ENCODE measurements at places on chromosomes 3 and 15. TPM values are rescaled to one million over a fixed set of nuclear protein-coding genes. Genes with fewer than 3 reads are reported as not detected.

DNA sequence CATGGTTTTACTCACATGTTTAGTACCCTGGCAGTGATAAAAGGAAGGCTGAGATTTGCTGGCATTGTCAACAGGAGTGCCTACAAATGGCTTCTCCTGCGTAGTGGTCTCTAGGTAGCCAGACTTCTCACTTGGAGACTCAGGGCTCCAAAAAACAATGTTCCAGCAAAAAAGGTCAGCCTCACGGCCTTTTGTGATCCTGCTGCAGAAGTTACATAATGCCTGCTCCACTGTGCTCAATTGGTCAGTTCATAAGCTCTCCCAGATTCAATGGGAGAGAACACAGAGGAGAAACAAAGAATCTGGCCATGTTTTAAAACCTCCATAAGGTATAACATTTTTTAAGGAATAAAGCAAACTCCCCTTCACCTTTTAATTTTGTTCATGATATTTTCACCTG is 76.1 kb upstream of the CMSS1 start:
- DNase-seq, result no peak

- no peak for DNase-seq
Observed at GRCh38 chr15:67880651-67881182, 40.9 kb upstream of the RNU6-1 start.

Gene HTR3C
- total RNA-seq, result not detected

DNA sequence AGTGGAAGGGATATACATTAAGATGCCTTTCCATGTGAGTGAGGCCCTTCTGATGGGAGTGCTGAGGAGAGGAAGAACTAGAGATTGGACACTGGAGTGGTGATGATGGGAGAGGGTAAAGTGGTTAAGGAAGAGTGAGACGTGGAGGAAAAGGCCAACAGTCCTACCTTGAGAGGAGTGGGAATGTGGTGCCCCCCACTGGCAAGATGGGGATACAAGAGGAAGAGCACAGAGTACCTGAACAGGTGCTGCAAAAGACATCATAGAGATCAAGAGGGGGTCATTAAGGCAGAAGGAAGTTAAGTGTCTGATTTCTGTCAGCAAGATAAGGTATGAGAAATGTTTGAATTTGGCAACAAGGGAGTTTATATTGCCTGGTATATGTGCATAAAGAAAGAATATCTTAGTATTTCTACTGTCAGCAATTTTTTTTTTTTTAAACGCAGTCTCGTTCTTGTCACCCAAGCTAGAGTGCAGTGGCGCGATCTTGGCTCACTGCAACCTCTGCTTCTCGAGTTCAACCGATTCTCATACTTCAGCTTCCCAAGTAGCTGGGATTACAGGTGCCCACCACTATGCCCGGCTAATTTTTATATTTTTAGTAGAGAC is 34.0 kb downstream of the ARIH2 start:
- DNase-seq, result peak; percentile 75

DNA sequence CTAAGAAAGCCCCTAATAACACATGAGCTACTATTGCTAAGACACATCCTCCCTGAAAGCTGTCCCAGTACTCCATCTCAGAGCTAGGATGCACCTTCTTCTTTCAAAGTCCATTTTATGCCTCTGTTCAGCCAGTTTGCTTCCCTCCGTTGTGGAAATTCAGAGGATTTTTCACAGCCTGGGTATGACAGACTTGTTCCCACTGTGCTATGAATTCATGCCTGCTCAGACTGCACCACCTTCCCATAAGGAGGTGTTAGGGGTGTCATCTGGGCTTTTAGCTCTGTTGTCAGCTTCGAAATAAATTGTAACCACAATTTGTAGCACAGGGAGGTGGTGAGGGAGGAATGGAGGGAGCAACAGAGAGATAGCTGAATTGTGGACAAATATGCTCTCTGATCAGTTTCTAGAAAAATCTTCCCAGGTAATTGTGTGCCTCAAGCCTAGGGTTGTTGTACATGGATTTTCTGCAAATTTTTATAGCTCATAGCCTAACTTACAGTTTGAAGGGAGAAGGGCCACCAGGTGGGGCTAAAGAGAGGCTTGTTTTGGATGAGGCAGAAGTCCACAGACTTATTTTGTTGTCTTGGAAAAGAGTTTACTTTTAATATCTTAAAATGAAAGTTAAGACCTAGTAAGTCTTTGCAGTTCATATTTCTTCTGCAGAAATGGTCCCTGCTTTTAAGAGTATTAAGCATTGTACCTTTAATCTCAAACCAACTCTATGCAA is 462.0 kb downstream of the PDCD6IP start:
- DNase-seq, result no peak

GRCh38 chr15:99343881-99344551 is 92.7 kb downstream of the LRRC28 start:
- DNase-seq, result peak; percentile 58

Gene STRA6
- total RNA-seq, result not detected

Gene FAM3D
- total RNA-seq, result not detected

DNA sequence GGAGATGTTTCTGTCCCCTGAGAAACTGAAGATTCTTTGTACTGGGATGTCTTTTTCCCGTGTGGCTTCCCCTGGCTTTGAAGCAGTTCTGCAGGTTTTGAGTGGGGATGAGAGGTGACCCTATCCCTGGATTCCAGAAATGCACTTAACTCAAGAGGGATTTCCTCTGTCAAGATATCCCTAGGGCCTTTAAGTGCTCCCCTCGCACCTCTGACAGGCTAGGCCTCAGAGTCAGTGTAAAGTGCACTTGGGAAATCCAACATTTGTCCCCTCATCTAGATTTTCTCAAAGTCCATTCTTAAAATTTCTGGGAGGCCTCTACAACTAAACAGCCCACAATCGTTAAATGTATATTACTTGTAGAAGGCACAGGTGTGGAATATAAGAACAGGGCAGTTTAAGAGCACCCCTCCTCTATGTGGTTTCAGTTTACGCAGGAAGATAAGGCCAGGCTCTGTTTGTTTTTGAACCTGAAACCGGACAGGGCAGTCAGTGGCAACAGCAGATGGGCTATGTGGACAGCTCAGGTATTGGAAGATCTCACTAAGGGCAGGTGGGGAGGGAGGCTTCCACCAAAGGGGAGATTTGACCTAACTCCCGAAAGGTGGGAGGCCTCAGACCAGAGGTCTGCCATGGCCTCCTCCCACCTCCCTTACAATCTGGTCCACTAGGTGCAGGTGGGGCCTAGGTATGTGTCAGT is 4.8 kb downstream of the C3orf52 start:
- no peak for DNase-seq

Gene SLC27A2
- 0.39 TPM for total RNA-seq

DNA sequence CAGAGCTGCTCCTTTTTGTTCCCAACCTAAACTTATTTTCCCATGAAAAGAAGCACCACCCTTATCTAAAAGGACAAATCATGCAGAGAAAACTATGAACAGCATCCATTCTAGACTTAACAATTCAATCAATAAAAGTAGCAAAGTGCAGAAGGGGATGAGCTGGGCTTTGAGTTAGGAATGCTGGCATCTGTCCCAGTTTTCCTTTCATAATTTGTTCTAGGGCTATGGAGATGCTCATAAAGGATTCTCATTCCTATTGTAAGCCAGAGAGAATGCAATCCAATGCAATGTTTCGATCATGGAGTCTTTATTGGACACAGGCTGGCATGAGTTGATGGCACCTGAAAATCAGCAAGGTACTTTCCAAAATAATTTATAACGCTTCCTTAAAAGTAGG is 330.6 kb downstream of the VPS13C start:
- DNase-seq, result no peak

Gene ALPK3
- total RNA-seq, result 0.14 TPM

- DNase-seq, result no peak
Observed at GRCh38 chr15:46644501-46645481, 1010.0 kb downstream of the SQOR start.

DNA sequence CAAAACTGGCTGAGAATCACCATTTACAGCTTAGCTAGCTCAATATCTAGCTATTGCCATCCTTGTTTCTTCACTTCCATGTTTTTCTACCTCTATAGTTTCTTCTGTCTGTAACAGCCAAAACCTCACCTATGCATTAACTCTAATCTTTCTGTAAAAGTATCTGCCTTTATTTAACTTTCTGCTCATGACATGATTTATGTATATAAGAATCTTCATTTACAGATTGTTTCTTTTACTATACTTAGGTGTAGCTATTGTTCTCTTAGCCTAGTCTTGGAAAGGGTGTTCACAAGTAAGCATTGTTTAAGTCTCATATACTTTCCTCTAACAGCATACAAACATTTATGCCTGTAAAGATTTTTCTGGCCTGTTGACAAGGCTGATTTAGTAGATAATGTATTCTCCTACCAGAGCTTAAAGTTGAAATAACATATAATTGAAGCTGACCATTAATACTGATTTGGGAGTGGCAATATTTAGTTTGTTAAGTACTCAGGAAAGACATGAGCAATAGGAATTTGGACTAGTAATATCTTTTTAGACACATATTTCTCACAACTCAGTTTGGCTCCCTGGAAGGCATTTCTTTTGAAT is 9.4 kb downstream of the FILIP1L start:
- DNase-seq, result no peak

Gene FSD2
- not detected for total RNA-seq

Gene SMCO1
- not detected for total RNA-seq

DNA sequence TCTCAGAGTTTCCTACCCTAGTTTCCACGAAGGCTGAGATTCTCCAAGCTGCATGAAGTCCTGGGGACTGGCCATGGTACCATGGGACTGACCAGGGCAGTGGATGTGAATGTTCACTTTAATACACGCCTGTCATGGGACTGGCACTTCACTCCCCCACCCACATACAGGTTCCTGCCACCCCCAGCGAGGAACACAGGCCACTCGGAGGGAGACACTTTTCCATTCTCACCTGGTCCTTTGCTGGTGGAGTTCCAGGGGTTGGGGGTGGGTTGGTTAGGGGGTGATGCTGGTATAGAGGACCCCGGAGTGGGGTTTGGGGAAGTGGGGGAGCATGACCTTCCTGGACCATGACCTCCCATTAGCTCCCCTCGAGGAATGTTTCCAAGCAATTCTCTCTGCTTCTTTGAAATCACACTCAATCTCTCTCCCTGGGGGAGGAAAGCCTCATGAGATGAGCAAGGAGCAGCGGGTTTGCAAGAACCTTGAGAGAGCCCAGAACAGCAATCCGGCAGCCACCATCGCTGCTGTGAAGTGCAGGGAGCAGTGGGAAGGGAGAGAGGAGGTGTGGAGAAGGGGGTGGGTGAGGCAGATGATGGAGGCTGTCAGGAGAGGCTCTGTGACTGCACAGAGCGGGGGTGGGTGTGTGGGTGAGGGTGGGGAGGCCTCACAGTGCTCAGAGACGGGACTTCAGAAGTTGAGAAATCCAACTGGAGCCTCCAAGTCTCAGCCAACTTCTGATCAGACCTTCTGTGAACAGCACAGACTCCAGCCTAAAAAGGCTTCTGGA is 69.7 kb downstream of the ADCY5 start:
- no peak for DNase-seq

Gene RPLP1
- 2,824 TPM for total RNA-seq

Gene LSAMP
- not detected for total RNA-seq

- no peak for DNase-seq
Observed at GRCh38 chr15:65409036-65409631, 13.6 kb downstream of the IGDCC4 start.

Gene FETUB
- not detected for total RNA-seq

Gene SLCO2A1
- total RNA-seq, result not detected

Gene CTXN2
- total RNA-seq, result not detected

DNA sequence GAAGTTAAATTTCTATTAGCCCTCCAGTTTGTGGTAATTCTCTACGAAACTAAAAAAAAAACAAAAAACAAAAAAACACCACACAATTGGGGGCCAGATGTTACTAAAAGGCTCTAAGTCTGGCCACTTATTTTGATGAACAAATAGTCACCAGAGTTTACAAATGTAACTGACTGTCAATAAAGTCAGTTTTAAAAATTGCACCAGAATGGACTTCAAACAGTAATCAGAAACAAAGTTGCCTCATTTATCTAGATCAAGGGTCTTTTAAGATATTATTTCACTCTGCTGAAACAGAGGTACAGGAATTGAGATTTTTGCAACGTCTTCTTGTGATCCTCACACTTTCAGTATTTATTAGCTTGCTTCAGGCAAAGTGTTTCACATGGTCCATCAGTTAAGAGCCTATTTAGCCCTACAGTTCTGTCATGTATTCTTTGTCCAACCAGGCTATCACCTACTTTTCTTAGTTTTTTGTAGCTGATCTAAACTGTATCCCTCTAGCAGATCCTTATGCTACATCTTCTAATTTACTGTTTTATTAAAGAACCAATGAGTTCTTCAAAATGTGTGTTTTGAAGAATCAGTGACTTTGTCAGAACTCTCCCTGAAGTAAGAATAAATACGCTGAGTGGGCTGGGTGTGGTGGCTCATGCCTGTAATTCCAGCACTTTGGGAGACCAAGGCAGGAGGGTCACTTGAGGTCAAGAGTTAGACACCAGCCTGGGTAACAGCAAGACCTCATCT is 74.7 kb downstream of the ANKRD28 start:
- no peak for DNase-seq

DNA sequence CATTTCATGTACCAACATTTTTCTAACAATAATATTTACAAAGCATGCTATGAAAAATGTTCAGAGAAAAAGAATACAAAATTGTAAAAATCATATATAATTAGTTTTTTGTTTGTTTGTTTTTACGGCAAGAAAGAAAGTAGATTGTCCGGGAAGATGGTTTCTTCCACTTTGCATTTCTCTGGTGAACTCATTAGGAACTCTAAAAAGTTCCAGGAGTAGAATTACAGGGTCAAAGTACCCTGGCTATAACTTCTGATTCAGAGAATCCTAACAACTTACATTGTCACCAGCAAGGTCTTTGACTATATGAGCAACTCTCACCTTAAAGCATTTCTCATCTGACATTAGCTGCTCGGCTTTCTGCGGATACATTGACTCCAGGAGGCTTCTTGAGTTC is 196.7 kb downstream of the PDE8A start:
- no peak for DNase-seq

- no peak for DNase-seq
Observed at GRCh38 chr3:171121801-171122200, 95.3 kb upstream of the SLC2A2 start.

DNA sequence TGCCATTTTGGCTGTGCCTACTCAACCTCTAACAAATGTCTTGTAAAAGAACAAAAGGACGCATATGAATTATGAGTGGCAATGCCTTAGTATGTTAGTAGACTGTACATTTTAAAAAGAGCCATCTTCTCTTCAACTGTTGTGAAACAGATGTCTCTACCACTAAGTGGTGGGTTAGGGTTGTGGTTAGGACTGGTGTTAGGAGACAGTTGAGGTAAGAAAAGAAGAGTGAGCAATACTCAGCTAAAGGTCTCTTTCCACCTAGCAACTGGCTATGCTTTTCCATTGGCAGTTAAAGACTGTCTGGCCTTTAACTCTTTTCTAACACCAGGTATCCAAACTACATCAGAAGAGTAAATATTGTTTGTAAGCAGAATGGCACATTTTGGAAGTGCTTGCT is 221.7 kb upstream of the TBC1D5 start:
- no peak for DNase-seq

GRCh38 chr3:129937717-129938116 is 36.8 kb upstream of the TRH start:
- DNase-seq, result no peak

All from CD8-positive, alpha-beta T cell (primary cell).